Forelimb muscle (tissue), 1 donor: ENCODE measurements at places on chromosomes 2 and 18. TPM values are rescaled to one million over a fixed set of nuclear protein-coding genes. Genes with fewer than 3 reads are reported as not detected.

DNAH6 gene
- polyA plus RNA-seq = 0.10 TPM

C2orf81 gene
- polyA plus RNA-seq = 2.2 TPM

LYPD6 gene
- polyA plus RNA-seq = 2.3 TPM

FSIP2 gene
- 0.89 TPM for polyA plus RNA-seq

TLX2 gene
- polyA plus RNA-seq = not detected

FBXO48 gene
- polyA plus RNA-seq = 1.6 TPM

OBSL1 gene
- 138 TPM for polyA plus RNA-seq

PMS1 gene
- polyA plus RNA-seq = 27.7 TPM

FSHR gene
- 0.43 TPM for polyA plus RNA-seq

FAM228B gene
- polyA plus RNA-seq = 12.6 TPM

IL36B gene
- polyA plus RNA-seq = not detected

SPIRE1 gene
- 12.7 TPM for polyA plus RNA-seq

SALL3 gene
- not detected for polyA plus RNA-seq

COL5A2 gene
- polyA plus RNA-seq = 346 TPM

LRRC30 gene
- polyA plus RNA-seq = 4.2 TPM

STARD7 gene
- 105 TPM for polyA plus RNA-seq
